NCI-H1436 treated with DMSO at 0.1 percent for 48 hours (cell line): ENCODE measurements at places on chromosomes 3 and 15.

DNA sequence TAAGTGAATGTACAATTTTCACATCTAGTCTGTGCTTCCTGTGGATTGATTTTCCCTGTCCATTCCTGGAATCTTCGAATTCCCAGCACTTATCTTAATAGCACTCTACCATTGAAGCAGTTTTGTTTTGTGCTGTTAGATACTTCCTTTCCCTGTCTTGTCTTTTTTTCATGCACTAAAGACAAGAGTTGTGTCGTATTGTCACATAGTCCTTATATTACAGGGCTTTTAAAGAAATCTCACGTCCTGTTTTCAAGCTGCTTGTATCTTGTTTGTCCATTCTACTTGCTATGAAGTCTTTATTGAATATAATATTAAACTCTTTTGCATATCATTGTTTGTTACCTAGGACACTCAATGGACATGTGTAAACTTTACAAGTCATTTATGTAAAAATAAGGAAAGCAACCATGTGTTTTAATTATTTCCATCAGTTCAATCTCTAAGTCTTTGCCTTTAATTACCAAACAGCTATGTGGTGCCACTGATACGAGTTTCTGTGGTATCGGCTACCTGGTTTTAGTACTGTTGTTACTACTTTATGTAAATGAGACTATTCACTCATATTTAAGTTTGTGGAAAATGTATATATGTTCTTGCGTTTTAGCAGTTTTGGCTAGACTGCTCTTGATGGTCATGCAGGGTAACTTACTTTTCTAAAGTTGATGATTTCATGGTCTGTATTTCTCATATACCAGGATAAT lies 10.3 kb downstream of the PIK3CA start:
- no peak for DNase-seq

- DNase-seq, result no peak
These were observed 16.3 kb upstream of the ATP13A3 start for GRCh38 chr3:194503081-194503531.

DNA sequence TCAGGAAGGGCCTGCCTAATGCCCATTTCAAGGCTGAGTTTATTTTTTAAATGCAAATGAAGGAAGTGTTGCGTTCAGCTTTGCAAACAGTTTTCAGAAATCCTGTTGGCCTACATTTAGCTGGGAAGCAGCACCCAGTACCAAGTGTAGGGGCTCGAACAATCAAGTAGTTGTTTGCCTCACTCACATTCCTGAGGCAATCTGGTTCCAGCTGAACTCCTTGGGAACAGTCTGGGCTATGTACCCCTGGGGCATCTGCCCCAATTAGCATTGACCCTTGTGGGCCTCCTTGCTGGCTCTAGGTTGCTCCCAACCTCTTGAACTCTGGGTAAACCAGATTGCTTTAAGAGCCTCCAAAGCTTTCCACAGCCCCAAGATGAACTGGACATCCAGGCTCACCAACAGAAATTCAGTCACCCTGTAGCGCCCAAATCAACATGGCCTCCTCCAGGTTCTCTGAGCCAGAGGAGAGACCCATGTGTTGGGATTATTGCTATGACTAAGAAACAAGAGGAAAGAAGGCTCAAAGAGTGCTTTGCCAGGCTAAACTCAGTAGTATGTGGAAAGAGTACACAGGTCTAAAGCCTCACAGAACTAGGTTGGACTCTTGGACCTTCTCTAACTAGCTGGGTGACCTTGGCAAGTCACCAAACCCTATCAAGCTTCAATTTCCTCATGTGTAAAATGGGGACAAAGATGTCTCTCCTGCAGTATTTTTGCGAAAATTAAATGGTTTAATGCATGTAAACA lies 532.7 kb downstream of the SOX2 start:
- no peak for DNase-seq

GRCh38 chr15:52394118-52394517 lies 98.5 kb upstream of the MYO5C start:
- DNase-seq, result no peak

DNA sequence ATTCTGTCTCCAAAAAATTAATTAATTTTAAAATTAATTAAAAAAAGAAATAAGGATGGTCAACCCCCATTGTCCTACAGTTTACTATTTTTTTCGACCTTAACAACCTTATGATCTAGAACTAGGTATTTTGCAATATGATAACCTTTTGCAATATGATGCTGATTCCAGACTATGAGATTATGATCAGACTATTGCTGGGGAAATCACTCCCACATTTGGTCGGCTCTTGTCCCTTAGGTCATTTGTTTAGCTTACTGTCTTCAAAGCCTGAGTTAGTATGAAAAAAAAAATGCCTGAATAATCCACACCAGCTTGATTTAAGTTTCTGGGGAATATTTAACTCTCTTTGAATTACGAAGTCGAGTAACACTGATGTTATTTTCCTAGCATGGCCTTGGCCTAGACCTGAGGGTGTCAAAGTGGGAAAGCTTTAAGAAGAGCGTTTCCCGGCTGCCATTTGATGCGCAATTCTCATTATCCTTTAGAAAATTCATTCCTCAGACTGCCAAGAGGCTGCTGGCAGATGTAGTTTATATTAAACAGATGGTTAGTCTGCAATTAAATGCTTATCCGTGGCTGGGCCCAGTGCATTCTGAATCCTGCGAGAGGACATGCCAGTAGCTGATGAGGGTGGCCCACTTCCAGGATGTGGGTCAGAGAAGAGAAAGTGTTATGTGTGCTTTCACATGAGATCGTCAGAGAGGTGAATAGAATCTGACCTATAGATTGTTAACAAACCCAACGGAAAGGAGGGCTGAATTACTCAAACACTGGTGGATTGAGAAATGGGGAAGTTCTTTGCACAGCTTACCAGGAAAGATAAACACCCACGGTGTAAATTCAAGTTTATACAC lies 496.0 kb upstream of the THBS1 start:
- DNase-seq, result no peak

DNA sequence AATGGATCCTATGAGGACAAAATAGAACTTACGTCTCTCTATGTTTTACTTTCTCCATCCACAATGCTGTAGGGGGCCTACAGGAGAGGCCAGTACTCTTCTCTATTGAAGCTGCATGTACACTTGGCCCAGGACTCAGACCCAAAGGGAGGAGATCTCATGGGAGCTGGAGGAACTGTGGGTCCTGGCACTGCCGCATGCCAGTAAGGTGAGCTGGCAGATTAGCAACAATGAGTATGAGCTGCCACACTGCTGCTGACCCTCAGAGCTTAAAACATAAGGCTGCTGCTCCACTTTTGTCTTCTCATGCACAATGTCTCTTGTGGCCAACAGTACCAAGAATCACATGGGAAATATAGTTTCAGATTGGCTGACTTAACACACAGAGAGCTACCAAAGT lies 57.8 kb upstream of the TBC1D5 start:
- no peak for DNase-seq

DNA sequence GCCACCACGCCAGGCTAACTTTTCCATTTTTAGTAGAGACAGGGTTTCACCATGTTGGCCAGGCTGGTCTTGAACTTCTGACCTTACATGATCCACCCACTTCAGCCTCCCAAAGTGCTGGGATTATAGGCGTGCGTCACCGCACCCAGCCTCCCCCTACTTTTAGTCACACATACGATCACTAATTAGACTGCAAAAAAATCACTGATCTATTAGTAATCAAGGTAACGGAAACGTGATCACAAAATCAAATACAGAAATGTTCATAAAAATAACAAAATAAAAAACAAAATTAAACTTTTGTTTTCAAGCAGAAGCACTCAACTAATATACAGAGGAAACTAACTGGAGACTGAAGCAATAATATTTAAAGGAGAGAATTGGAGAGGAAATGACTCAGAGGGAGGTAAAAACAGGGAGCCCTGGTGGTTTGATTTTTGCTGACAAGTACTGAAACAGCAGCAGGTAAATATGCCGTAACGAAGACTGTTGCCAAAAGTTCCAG lies 4.6 kb downstream of the WDR53 start:
- no peak for DNase-seq

DNA sequence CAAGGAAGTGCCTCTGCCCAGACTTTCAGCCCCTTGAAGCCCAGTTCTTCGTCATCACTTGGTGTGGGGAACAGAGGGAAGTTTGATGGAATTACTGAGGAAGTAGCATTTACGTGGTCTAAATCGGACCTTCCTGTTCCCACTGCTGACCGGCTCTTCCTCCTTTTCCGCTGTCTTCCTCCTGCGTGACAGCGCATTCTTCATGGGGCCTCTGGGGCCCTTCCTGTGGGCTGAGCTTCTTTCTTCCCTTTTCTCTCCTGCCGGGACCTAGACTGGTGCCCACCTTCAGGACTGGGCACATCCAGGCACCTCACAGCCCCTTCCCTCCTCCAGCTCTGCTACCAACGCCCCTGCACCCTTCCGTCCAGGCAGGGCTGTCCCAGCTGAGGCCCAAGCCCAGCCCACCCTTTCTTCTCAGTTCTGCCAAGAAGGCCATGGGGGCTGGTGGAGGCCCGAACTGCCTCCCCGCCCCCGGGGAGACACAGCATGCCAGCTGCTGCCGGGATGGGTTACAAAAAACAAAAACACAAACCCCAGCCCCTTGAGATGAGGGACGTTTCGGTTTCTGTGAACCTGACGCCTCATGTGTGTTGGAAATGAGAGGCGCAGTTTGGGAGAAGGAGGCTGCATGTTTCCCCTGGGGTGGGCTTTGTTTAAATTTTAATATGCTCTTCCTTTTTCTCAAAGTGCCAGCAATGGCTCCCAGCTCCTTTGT lies 19.1 kb downstream of the ZNF710 start:
- no peak for DNase-seq

- no peak for DNase-seq
These were observed 3.6 kb downstream of the SNRK start for GRCh38 chr3:43289841-43290470.

DNA sequence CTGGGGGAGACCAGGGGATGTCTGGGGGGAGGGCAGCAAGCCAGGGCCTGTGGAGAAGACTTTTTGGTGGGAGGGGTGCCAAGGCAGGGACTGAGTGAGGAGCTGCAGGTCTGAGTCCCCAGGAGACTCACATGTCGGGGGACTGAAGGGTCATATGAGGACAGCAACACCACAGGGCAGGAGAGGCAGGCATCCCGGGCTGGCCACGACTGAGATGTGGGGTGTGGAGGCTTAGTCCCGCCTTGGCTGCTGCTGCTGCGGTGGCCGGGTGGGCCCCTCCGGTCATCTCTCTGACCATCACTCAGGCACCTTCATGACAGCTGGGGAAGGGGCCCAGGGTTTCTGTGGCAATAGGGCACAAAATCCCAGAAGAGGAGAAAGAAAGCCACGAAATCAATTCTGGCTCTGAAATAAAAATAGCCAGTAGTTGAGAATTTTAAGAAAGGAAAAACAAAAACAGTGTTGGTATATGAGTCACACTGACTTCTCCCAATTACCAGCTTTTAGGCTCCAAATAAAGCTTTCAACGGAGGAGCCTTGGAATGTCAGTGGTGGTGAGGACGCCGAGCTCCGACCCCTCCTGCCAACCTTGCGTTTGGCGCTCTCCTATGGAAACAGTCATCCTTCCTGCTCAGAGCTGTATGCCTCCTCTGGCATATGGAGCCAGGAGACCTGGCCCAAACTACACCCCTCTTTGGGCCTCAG lies 52.9 kb upstream of the ITGA11 start:
- DNase-seq, result no peak

DNA sequence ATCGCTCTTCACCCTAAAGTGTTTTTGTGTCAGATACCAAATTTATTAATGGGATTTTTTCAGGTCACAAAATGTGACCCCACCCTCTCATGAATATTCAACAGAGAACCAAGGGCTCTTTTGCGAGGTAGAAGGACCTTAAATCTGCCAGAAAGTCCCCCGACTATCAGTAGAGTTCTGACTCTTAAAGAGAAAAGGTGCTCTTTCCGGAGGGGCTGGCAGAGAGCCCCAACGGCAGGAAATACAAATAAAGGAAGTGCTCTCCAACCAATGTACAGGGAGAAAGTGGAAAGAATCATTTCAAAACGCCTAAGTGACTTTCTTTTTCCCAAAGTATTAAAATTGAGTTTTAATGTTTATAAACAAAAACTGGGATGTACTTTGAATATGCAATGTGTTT lies 517.2 kb downstream of the FOXP1 start:
- no peak for DNase-seq

DNA sequence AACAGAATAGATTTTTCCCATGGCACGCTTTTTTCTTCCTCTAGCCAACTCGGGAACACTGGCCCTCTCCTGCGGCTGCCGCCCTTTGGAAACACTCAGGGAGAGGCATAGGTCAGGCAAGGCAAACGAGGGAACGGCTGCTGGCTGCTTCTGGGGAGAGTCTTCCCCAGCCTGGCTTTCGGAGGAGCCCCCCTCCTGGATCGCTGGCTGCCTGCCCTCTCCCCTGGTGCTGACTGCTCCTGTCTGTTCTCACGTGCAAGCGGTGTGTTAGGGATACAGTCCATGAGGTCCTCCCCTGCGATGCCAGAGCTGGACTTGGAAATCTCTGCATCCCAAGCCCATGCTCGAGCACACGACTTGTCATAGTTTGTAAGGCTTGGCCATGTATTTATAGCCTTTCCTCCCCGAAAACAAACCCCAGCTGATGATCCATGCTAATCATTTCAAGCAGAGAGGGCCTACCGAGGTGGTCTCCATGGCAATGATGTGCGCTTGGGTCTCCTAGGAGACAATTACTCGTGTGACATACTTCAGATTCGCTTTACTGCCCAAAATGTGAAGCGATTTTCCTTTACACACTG lies 315.6 kb upstream of the ATP10A start:
- DNase-seq, result no peak

DNA sequence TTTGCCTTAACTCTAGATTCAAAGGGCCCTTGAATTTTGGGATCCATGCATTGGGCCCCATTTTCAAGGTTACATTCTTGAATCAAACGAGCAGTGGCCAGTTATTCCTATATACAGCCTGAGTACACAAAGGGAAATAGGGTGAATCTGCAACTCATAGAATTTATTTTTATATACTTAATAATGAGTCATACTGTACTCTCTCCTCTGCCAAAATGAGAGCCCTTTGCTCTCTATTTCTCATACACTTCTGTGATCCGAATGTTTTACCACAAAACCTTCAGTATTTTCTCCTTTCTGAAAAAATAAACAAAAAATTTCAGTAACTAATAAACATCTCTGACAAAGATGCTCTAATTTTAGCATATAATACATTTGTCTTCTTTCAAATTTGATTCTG lies 116.7 kb downstream of the SERPINI1 start:
- DNase-seq, result no peak

- DNase-seq, result no peak
These were observed 182.2 kb downstream of the NAALADL2 start for GRCh38 chr3:175041369-175041768.

DNA sequence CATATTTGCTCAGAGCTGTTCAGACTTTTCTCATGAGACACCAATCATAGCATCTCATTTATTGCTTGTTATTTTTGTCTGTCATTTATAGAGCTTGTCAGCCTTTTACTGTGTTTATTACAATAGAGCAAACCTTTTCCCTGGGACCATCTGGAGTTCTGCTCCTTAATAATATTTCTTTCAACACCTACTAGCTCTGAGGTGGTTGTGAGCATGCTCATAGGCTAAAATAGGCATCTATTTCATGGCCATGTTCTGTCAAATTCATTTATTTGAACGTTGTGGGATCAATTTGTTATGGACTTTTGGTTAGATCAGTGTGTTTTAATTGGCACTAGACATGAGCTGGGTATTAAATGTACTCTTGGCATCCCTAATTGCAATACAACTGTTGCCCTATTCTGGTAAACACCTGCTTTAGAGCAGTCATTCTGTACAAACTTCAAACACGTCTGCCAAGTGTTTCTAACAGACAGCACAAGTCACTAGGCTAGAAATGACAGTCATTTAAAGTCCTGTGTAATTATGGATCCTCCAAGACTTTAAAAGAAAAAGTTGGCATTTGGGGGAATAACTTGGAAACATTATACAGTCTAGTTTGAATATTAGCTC lies 766.3 kb downstream of the ZNF385D start:
- DNase-seq, result no peak
